ENCODE measurements at places on chromosomes 11 and 22.
A peak's percentile ranks its signal among the peaks of the same experiment; 100 is the strongest.

- DNase-seq: no peak
Measured at GRCh38 chr11:37830529-37830928, 1232.5 kb upstream of the RAG2 start.

DNA sequence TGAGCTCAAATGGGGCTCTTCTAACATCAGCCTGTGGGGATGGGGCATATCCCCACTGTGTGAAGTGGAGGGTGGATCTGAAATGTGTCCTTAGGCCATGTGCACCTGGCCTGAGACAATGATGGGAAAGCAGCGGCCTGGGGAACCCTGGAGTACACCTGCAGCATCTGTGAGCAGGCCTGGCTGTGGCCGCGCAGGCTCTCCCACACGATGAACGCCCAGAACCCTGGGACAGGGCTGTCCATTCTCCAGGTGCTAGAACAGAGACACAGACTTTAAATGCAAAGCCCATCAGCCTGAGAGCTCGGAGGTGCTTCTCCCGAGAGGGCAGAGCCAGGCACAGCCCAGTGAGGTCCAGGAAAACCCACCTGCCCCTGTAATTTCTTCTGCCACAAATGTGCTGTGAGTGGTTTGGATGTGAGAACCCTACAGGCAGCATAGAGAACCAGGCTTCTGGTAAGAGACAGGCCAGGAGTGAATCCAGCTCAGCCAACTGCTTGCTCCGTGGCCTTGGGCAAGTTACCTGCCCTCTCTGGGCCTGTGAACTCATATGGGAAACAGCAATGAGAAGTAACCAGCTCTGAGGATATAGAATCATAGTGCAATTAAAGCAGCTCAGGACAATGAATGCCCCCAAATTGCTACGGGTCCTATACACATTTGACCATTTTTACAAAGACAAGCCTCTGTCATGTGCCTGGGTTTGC lies 167.9 kb downstream of the SHANK2 start:
- no peak for DNase-seq

DNA sequence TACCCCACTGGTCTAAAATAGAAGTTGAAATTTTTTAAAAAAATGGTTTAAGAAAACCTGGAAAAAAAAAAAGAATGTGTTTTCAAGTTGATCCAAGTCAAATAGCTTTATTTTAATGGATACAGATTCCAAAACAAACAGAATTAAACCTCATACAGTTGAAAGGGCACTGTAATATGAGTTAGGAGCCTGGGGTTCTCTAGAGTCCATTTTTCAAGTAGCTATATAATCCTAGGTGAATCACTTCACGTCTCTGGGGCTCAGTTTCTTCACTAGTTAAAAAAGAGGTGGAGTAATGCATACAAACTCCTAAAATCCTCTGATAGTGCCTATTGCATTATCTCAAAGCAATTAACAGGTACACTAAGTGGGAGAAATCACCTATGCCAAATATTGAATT lies 132.9 kb downstream of the BBOX1 start:
- no peak for DNase-seq

DNA sequence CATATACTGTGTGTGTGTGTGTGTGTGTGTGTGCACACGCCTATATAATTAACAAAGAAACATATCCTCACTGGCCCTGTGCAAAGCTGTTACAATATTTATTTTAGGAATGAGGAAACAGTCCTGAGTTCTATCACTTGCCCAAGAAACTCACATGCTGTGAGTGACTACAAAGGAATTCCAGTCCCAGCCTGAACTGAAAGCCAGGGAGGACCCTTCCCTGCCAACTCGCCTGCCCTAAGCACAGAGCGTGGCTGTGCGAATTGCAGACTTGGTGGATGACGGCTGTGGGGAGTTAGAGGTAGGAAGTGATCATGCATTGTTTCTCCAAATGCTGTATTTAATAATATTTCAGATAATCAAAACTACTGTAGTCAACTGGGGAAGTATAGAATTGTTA lies 26.4 kb upstream of the CD5 start:
- DNase-seq: peak; percentile 73

DNA sequence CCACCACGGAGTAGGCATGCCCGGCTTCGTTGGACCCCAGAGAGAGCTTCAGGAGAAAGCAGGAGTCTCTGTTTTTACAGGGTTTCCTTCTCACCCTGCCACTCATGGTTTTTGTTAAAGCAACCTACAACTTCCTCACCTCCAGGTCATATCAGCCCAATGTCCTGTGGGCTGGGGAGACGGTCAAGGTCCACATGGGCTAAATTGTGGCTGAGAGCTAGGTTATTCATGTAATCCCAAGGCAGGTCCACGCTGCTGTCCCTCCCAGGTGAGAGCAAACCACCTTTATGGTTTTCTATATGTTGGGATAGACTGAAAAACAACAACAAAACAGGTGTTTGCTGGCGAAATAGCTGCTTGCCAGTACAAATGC lies 19.5 kb downstream of the TSPAN32 start:
- DNase-seq: no peak

DNA sequence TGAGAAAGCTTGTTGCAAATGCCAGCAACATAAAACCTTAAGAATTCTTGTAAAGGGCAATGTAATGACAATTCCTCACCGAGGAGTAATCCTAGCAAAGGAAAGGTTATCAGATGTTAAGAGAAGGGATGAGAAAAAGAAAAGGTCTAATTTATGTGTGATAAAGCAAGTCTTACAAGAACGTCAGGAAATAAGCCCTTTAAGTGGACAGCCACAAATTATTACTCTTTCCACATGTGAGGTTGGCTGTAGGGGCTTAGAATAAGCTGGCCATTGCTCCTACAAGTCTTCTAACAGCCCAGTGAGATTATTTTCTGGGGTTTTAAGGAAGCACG lies 9.3 kb downstream of the LAYN start:
- DNase-seq: no peak

- no peak for DNase-seq
Measured at GRCh38 chr22:42179616-42180015, 49.0 kb upstream of the CYP2D6 start.

DNA sequence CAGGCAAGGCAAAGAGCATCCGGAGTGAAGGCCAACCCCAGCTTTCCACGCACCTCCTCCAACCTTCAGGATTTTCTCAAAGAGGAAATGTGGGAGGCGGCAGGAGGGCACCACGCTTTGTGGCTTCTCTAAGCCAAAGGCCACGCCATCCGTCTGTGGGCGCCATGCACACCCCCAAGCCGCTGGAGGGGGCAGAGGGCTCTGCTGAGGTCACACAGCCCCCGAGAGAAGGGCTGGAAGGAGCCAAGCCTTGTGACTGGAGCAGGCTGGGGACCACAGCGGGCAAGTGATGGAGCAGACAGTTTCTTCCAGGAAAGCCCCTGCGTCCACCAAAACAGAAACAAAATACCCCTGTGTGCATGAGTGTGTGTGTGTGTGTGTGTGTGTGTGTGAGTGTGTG lies 527.4 kb downstream of the BRD1 start:
- DNase-seq: no peak

DNA sequence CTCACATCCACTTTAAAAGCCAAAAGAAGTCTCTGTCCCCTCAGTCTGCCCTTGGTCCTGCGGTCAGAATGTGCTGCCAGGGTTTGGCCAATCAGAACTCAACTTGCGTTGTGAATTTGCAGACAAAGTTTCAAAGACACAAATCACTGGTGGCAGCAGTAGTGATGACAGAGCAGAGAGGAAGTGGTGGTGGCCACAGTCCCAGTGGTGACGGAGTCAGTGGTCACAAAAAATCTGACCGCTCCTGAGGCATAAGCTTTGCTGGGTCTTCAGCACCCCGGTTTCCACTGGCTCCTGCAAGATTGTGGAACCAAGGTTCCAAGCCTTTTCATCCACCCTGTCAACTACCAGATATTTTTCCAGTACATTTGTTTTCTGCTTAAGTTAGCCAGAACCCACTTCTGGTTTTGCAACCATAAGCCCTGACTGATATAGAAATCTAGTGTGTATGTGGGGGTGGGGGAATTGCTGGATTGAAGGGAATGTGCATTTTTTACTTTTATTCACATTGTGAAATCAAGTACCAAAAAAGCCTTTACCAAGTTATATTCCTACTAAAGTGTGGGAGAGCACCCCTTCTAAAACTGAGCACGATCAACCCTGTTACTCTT lies 112.3 kb downstream of the TMPRSS5 start:
- peak; percentile 57 for DNase-seq

- no peak for DNase-seq
Measured at GRCh38 chr11:123519797-123520193, 89.7 kb downstream of the GRAMD1B start.

- no peak for DNase-seq
Measured at GRCh38 chr11:126088999-126089398, 26.3 kb upstream of the CDON start.

DNA sequence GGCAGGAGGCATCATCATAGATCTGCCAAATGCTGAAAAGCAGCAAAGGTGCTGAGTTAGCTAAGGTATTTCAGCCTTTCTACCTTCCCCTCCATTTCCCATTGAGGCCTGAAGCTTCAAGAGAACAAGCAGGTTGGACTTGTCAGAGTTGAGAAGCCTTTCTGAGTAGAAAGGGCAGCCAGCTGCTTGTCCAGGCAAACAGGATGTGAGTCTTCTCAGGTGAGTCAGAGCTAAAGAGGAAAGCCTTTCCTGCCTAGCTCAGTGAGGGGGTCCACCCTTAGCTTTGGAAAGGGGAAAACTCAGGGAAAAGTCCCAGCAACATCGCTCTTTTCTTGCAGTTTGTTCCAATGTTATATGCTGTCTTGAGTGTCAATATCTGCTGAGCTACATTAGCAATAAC lies 13.2 kb upstream of the MPZL2 start:
- no peak for DNase-seq

- DNase-seq: peak; percentile 88
Measured at GRCh38 chr11:76807206-76807875, 24.2 kb downstream of the TSKU start.

- no peak for DNase-seq
Measured at GRCh38 chr11:92790926-92791616, 178.4 kb upstream of the MTNR1B start.

DNA sequence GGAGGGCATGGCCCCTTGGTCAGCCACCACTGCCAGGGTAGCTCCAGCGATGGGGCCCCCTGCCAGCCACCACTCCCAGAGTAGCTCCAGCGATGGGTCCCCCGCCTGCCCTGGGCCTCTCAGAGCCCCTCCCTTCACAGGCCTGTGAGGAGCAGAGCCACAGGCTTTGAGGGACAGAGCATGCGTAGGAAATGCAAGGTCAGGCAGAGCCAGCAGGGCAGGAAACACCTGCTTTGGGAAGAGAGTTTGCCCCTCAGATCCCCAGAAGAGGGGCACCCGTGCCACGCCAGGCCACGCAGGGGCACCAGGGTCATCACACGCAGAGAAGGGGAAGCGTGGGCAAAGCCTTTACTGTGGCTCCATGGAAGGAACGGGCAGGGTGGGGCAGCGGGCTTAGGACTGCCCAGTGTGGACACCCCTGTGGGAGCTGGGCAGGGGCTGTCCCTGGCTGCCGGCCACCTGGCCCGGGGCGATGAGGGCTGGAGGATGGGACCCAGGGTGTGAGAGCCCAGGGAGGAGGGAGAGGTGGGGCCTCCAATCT lies 477.8 kb downstream of the BRD1 start:
- no peak for DNase-seq

GRCh38 chr11:31940371-31941037 lies 129.4 kb upstream of the PAX6 start:
- no peak for DNase-seq
